ENCODE measurements at places on chromosomes 4 and X.

DNA sequence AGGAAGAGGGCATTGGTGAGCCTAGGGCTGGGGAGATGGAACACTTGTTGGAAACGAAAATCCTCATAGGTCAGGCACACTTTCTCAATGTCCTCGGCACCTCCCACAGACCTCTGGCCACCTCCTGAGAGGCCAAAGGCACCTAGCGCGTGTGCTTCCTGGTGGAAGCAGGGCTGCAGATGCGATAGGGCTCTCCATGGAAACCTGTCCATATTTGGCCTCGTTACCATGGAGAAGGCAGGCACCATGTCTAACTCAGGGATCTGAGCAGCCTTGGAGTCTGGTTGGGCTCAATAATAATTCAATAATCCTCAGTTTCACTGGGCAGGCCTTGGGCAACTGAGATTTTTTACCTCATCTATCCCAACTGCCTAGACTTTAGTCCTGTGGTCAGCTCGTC, 58.3 kb downstream of the RAI2 start:
- DNase-seq, result no peak

DNA sequence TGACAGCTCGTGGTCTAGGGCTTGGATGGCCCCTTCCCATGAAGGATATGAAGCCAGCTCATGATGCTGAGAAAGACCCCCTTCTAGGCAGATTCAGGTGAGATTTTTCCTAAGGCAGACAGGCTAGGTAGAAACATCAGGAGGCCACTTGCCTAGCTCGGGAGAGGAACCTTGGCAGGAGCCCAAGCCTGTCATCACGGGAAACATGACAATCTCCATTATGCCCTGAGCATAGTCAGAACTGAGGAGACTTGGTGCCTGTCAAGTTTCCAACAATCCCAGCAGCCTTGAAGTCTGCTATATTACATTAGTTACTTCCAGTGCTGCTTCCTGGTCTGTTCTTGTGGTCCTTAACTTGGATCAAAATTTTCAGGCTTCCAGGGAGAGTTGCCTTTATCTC, 18.7 kb upstream of the WDR1 start:
- no peak for DNase-seq

DNA sequence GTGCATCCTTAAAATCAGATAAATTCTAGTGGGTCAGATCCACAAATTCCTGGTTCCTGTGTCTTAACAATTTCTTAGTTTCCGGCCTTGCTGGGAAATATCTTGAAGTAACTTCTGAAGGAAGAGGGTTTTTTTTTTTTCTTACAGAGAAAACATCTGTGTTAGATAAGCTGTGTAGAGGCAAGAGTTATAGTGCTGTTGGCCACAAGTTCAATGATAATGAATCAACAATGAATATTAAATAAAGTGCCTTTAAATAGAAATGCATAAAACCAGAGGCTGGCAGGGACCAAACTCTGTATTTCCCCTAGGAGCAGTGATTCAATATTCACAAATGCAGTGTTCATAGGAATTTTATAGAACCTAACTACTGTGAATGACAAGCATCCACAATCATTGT, 711.9 kb upstream of the ATOH1 start:
- no peak for DNase-seq

- no peak for DNase-seq
These were observed 9.7 kb downstream of the GIMD1 start for GRCh38 chr4:106358899-106359298.

- no peak for DNase-seq
These were observed 70.6 kb downstream of the TNIP2 start for GRCh38 chr4:2685541-2685940.

GRCh38 chr4:48250343-48250742, 19.3 kb downstream of the TEC start:
- no peak for DNase-seq

DNA sequence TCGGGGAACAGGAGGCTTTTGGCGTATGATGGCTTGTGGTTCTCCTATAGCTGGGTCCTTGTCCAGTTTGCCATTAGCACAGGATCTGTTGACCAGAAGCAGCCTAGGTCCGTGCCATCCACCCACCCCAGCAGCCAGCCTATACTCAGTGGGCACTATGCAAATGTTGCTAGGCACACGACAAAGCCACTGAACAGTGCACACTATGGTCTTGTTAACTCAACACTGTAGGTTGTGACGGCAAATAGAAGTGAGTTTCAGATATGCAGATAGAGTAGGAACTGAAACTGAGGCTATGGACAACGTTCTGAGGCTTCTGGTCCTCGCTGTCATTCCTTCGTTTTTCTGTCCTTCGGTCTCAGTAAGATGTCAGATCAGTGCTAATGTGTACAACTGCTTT, 541.3 kb upstream of the TENM3 start:
- no peak for DNase-seq

DNA sequence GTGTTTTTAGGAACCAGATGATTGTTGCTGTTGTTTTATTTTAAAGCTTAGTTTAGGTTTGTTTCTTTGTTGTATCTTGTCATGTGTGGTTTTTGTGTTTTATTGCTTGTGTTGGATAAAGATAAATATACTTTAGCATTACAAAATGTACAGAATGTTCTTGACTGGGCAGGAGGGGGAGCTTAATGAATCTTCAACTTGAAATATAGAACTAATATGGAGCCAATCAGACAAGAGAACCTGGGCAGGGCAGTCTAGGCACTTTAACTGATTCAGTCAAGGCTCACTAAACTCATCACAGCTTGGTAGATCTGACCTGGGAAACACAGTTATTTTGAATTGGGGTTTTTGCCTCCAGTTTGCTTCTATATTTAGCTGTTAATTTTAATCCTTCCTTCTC, 304.2 kb downstream of the ARHGAP24 start:
- DNase-seq, result no peak

DNA sequence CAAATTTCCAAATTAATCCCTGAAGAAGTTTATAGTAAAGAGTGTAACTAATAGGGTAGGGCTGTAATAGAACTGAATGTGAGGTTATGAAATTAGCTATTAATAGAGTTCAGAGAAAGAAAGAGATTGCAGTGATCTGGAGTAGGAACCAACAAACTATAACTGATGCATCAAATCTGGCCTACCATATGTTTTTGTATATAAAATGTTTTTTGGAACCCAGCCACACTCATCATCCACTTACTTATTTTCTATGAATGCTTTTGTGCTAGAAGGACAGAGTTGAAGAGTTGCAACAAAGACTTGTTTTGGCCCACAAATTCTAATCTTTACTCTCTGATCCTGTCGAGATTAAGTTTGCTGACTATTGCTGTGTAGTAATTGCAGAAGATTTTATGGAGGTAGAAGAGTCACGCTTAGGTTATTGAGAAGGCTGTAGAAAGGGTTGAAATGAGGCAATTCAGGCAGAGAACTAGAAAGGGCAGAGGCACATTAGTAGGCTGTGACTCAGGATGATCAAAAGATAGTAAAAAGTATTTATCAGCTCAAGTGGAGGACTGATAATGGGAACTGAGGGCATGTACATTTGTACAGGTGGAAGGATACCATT, 298.7 kb upstream of the EMCN start:
- DNase-seq, result no peak

DNA sequence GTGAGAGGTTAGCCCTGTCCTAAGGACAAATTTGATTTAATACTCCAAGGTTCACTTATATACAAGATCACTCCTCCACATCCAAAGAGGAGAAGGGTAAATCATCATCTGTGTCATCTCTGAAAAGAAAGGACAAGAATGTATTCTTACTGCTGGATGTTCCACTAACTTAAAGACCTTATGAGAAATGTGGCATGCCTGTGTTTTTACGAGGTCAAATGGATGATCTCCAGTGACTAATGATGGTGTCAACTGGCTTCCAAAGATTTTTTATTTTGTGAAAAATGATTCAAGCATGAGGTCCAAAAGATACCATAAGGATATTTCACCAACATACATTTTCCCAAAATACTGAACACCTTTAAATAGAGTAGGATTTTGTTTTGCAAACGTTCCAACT, 143.4 kb downstream of the PTCHD1 start:
- no peak for DNase-seq

- DNase-seq, result peak; percentile 60
These were observed at the start of gene FAM120C for GRCh38 chrX:54182864-54183613. Gene FAM120C (minus strand): TSS chrX:54183254. CDS start chrX:54183198, 56 bp downstream.

DNA sequence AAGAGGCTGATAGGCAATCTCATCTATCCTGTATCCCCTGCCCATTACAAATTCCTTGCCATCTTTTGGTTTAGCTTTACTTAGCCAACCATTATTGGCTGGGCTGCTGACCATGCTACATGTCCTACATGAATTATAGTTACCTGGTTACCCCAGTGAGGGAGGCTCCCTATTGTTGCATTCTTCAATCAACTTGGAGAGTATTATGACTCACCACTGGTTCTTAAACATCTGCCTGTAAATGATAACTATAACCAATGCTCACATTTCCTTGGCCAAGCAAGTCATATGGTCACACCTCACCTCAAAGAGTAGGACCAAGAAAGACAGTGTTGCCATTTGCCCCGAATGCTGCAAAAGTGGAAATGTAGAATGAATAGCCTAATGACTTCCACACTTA, 297.6 kb downstream of the IL15 start:
- DNase-seq, result no peak

DNA sequence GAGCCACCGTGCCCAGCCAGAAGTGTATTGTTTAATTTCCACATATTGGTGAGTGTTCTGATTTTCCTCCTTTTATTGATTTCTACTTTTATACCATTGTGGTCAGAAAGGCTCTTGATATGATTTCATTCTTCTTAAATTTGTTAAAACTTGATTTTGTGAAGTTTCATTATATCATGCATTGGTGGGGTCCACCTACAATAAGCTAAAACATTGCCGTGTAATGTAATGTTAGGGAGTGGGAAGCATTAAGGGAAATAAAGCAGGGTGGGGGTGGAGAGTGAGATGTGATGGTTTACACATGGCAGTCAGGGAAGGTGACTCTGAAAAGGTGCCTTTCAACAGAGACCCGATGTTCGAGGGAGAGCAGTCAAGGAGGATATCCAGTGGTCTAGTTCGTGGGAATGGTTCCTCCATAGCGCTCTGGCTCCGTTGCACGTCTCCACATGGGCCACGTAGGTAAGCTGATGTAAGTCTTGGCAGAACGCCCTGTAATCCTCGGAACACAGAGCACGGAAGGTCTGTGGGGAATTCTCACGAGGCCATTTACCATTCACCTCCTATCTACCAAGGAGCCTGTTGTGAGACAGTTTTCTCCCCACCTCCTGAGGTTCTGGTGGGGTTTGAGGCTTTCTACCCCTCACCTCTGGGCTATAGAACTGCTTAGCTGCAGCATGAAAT, 7.7 kb upstream of the WDR13 start:
- DNase-seq, result no peak

- no peak for DNase-seq
These were observed 32.2 kb downstream of the TBC1D14 start for GRCh38 chr4:6941796-6942195.

GRCh38 chr4:79247695-79248394, 78.0 kb downstream of the NAA11 start:
- DNase-seq, result no peak

DNA sequence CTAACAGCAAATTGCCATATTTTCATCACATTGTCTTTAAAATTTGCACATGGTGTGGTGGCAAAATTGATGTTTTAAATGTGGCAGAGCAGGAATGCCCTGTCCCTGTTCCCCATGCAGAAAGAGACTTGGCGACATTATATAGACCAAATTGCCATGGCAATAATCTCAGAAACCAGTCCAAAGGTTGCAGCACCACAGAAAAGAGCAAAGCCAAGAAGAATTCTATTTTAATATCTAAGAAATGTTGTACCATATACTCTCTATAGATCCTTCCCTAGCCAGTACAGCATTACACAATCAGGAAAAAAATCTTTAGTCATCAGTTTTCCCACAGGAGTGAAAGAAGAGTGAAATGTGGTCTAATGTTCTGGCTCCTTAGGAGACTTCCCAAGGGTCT, 80.0 kb downstream of the UGT2B28 start:
- DNase-seq, result no peak

- DNase-seq, result no peak
These were observed 3.0 kb upstream of the IRF2 start for GRCh38 chr4:184477201-184477999.
